ENCODE measurements at places on chromosomes 3 and 15.

GRCh38 chr3:50749822-50750221, 75.1 kb downstream of the DOCK3 start:
- DNase-seq: no peak

DNA sequence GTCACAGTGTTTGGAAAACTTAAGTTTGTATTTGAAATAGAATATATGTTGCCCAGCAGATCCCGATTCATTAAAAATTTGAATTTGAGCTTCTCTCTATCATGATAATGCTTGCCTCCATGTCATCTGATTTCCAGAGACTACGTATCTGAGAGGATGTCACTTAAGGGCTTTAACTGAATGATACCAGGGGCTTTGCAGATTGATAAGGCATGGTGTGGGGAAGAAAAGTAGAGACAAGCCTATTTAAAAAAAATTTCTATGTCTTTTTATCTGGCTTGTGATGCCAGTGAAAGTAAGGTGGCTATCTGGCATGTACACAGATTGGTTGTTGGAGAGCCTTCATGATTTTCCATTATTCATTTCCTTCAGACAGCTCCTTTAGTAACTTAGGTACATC, 72.7 kb downstream of the UBE2E2 start:
- DNase-seq: no peak

DNA sequence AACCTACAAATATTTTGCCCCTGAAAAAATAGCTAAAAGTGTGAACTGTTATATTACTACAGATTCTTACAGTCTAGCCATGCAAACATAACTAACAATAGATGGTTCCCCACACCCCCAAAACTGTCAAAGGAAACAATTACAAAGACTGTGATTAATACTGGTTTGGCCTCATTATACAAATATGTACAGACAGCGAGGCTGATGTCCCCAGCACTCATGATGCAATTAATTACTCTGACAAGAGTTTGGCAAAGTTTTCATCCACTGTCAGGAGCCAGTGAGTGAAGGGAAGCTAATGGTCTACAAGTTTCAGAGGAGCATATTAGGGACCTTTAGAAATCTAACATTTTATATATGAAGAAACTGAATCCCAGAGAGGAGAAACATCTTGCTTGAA, 61.0 kb downstream of the HMG20A start:
- DNase-seq: no peak

DNA sequence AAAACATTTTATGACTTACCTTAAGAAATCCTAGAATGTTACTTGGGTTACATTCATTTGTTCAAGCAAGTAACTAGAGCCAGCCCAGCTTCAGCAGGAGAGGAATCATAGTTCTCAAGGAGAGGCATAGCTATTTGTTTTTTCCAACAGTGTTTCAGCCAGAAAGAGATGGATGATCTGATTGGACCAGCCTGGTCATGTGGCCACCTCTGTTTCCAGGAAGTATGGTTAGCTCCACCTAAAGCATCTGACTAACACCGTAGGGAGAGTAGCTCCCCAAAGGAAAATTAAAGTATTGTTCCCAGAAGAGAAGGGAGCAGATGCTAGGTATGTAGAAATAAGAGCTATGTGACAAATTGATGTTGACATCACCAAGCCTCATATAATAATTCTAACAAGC, 417.1 kb downstream of the TAFA4 start:
- no peak for DNase-seq

DNA sequence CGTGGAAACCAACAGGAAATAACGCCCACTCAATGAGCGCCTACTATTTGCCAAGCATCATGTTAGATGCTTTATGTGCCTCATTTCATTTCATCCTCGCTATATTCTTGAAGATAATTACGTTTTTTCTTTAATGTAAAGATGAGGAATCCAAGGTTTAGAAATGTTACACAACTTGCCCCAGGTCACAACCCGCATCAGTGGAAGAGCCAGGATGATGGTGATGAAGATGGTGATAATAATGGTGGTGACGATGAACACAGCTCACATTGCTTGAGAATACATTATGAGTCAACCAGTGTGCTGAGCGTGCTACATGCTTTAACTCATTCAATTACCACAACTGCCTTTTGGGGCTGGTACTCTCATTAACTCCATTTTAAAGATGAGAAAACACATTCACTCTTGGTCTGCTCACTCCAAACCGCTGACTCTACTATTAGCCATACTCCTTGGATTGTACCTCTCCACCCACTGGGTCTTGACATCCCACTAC, 21.5 kb upstream of the MYO1E start:
- no peak for DNase-seq

- no peak for DNase-seq
Observed at GRCh38 chr15:99962006-99962561, 228.8 kb upstream of the LYSMD4 start.

DNA sequence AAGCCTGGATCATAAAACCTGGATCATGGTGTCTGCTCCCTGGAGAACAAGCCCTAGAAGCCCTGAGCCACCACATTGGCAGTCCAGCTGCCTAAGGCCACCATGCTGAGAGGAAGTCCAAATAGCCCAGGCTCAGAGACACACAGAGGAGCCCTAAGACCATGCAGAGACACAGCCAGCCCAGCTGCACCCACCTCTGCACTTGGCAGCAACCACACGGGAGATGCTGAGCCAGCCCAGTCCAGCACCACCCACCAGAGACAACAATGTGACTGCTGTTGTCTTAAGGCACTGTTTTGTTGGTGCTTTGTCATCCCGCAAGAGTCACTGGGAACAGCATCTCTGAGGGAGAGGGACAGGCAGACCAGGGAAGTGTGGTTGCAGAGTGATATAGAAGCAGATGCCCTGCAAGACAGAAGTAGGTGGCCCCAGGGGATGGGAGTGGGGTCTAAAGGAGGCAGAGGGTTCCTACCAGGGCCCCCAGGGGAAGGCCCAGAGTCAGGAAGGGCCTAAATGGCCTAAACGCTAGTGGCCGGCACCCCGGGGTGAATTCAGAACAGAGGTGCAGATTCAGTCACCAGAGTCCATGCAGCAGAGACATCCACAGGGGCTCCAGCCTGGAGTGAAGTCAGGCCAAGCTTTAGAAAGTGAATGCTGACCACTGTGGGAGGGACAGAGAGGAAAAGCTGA, 105.4 kb upstream of the PRR20G start:
- DNase-seq: no peak

DNA sequence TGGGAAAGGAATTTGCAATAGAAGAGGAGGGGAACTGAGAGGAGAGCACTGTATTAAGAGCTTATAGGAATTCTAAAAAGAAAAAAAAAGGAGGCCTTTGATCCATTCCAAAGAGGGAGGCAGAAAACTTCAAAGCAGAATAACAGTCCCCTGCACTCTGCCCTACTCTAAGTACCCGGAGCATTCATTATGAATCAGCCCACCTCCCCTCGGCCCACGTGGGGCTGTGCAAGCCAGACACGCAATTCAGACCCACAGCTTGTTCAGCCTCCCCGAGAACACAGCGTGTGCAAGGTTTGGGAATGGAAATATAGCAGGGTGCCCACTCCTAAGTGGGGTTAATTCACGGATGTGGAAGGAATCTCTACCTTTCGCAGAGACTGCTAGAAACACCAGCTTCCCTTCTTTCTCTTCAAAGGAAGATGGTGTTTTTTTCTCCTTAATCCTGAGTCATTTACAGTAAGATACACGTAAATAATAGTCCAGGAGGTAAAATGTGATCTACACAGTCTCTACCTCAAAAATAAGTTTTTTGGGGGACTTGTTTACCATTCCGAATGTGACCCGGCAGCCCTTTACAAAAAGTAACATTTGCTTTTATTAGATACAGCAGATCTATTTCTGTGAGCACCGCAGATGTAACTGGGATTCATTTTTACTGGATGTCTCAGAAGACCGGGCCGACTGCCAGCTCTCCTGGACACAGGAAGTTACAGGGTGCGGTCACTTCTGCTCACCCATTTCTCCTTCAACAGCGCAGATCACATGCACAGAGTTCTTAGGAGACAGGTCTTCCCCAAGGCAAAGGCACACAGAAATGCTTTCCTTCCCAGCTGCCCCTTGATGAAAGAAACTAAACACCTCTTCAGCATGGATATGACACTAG, 768.5 kb upstream of the CFAP20DC start:
- DNase-seq: peak; percentile 21

DNA sequence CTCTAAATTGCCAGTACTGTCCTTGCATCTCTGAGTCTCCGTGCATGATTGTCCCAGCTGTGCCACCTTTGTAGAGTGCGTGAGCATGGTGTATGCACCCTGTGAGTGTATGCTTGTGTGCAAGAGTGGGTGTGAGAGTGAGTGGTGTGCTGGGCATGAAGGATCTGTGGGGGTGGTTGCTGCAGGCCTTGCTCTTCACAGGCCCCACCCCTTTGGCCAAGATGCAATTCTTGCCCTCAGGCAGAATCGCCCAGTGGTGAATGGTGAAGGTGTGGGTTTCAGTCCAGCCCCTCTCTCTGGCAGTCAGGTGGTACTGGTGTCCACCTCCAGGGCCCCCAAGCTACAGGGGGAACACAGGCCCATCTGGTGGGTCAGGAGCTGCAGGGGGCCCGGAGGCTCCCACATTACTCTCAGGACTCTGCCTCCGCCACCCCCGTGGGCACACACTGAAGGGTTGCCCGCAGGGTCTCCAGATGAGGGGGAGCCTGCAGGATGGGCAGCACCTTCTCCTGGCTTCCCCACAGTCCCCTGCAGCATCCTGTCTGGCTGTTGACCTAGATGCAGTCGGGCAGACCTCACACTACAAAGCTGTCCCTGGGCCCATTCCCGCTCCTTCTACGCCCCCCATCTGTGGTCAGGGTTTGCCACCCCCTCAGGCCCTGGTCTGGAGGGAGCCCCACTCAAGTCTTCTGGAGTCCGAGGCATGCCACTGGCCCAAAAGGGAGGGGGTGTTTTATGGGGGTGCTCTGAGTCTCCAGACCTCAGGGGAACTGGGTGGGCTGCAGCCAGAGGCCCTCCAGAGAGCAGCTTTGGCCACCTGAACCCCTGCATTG, 8.3 kb upstream of the ROPN1B start:
- DNase-seq: no peak
